ENCODE measurements at places on chromosomes 4 and X. TPM values are rescaled to one million over a fixed set of nuclear protein-coding genes. Genes with fewer than 3 reads are reported as not detected.

DNA sequence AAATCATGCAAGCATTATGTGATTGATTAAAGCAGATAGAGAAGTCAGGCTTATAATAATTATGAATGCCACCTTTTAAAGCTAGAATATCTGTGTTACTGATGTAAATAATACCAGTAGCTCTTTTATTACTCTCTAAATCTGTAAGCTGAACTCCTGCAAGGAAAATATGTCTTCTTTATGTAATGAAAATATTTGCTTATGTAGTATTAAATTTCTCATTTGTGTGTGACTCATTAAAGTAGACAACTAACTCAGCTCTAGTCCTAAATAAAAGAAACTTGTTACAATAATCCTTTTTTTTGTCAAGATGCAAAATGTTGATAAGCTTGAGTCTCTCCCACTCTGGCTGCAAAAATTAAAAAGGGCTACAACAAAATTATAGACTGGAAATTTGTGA, 137.7 kb upstream of the FAT1 start:
- no peak for DNase-seq

DNA sequence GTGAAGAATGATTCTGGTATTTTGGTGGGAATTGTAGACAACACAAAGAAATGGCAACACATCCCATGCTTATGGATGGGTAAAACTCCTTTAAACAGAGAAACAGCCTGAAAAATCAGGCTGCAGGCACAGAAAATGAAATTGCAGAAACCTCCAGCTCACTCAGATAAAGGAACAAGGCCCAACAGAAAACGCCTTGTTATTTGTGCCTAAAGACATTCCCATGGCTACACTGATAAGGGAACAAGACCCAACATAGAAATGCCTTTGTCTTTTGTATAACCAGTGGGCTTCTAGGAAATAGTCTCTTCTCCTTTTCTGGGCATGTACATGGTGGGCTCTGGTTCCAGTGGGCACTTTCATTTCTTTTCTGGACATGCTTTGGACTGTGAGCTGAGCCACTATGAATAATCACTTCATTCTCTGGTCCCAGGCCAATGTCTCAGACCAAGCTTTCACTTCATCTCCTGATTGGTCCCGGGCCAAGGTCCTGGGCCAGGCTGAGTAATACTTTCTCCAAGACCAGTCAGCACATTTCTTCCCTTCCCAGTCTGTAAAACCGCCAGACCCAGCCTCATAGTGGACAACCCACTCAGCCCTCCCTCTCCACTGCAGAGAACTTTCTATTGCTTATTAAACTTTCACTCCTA, 160.5 kb downstream of the TBX22 start:
- no peak for DNase-seq

DNA sequence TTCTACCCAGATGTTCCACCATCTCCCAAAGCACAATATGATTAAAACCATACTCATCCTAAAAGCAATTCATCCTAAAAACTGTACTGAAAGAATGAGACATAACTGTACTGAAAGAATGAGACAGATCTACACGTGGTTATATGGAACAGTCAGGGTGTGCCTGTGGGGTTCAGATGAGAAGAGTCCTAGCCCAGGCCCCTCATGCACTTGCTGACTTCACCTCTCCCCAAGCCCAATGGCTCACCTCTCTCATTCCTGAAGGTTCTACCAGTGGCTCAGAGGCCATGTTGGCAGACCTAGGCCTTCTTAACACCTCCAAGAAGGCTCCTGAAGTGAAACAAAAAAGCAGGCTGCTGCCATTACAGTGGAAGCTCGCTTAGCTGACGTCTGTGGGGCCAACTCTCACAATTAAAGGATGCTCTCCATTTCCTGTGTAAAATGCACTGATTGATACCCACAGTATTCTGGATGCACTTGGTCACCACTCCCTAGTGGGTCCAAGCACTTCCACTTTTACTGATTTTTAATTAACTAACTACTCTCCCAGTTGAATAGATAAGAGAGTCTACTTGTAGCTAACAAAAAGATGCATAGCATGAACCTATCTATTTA, 3.8 kb downstream of the PLAC1 start:
- no peak for DNase-seq

DNA sequence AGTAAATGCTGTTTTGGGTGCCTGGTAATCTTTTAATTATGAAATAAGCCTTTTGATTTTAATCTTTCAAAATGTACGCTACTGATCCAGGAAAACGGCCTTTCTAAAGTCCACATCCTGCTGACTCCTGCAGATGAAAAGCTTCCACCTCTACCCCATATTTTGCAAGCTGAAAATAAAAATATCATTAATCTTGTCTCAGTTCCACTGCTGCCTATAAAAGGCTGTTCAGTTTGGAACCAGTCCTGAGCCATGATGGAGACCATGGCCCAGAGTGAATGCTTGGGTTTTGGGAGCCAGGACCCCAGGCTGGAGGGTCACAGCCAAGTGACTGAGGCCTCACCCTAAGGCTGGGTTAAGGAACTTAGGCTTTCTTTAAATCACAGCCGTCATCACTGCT, 110.8 kb downstream of the AFF1 start:
- DNase-seq, result no peak

GRCh38 chr4:113958766-113959538, 20.5 kb downstream of the ARSJ start:
- no peak for DNase-seq

DNA sequence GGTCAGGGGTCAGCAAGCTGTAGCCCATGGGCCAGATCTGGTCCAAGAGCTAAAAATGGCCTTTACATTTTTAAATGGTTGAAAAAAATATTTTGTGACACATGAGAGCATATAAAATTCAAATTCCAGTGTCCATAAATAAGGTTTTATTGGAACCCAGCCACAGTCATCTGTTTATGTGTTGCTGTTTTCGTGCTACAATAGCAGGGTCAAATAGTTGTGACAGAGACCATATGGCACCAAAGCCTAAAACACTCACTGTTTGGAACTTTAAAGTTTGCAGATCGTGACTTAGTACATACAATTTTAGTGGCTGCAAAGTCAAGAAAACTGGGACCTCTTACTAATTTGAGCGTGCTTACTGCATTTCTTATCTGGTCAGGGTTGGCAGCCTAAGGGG, 29.2 kb downstream of the LAMP2 start:
- no peak for DNase-seq

- no peak for DNase-seq
Measured at GRCh38 chrX:75067931-75068330, 88.2 kb downstream of the ABCB7 start.

DNA sequence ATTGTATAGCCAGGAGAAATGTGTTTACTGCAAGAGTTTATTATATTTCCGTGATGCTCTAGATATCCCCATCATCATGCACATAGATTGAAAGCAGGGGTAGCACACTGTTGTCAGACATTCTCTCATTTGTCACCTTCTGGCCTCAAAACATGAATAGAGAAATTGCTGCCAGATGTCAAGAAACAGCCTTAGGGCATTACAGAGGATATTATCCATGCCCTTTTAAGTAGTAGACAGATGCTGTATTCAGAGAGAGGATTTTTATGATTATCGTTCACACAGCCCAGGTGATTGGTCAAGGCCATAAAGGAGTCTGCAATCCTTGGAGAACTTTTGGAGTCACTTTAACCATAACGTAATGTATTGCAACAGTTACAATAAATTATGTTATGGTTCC, 1961.5 kb upstream of the TENM3 start:
- no peak for DNase-seq

DNA sequence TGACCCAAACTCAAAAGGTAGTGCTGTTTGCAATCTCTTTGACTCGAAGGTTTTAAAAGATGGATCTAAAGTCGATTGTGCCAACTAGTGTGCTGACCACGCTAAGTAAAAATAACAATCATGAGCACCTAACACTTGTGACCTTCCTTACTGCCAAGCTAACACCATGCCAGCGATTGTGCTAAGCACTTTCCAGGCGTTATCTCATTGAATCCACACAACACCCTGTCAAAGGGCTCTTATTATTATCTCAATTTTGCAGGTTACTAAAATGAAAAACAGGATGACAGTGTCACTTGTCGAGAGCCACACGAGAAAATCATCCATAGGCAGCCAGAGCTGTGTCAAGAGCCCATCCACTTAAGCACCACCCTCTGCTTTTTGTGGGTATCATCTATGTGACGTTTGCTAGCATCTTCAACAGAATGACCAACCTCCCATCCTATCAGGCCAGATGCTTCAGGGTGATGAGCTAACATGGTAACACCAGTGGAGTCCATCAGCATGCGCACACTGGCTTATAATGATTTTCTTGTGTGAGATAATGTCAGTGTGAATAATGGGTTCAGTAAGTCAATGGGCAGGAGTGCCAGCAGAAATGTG, 893 bp upstream of the GAB3 start:
- no peak for DNase-seq

DNA sequence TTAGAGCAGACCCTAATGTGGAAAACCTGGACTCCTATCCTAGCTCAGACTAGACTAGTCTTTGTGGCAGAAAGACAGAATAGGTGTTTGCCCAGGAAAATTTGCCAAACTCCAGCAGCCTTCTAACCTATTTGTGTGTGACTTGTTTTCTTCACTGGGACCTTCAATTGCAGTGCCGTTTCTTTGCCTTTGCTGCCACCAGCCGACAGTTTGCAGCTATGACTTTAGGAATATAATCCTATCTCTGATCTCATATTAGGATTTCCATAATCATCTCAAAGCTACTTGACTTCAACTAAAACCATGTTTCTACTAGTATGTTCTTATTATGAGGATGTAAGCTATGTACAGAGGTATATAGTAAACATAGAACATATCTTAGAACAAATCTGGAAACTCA, 60.2 kb upstream of the PGAM4 start:
- no peak for DNase-seq

MND1 gene
- 29.1 TPM for total RNA-seq

- no peak for DNase-seq
Measured at GRCh38 chr4:38489924-38490639, 173.9 kb upstream of the KLF3 start.

DNA sequence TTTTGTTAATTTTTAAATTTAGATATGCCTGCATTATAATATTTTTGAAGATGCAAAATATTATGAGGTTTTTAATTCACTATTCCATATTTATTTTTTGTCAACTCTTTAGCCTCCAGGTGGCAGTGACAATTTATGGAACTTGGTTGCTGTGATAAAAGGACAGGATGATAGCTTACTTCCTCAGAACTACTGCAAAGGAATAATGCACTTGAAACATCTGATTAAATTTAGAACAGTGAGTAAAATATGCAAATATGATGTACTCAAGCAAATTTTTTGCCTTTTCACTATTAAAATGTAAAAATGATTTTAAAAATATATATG, 45.1 kb downstream of the SPATA4 start:
- no peak for DNase-seq

FGD1 gene
- 0.06 TPM for total RNA-seq

LGI2 gene
- not detected for total RNA-seq

DNA sequence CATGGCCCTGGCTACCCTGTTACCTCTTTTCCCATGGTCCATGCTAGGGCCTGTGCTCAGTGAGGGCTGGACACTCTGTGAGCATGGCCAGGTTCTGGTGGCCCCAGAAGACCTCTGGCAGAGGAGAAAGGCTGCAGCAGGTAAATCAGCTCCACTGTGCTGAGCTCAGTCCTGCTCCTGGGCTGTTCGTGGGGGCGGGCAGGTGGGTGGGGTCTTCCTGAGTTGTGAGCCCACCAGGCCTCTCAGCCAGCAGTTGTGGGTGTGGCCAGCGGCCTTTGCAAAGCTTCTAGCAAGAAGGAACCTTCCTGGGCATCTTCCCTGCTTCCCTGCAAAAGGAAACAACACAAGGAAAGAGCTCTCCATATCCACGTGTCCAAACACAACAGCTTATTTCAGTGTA, 85.3 kb upstream of the STX18 start:
- no peak for DNase-seq

DNA sequence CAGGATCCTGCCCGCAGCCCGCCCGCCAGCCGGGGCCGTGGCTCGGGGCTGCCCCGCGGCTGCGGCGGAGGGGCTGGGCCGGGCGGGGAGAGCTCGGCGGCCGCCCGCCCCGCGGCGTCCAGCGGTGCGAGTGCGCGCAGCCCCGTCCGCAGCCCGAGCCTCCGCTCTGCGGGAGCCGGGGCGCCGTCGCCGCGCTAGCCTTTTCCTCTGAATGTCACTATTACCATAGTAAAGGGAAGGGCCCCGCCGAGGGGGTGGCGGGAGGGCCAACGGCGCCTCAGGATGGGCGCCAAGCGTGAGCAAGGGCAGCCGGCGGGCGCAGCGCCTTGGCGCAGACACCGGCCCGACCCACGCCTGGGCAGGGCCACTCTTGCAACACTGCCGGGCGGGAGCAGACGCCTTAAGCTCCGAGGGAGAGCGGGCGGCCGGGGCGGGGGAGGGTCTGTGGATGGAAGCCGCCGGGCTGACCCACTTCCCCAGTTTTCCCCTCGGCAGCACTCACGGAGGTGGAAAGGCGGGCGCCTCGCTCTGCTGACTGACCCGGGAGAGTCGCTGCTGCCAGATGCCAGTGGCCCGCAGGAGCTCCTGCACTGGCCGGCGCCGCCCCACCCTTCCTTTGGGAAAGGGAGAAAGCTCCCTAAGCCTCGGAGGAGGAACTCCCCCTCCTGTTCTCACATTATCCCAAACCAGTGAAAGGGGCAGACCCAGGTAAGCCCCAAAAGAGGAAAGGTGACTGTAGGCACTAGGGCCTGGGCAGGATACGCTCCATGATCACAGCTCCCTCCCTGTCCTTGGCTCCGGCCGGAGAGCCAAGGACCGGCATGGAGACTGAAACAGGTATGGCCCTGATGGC, 329.4 kb downstream of the HNRNPD start:
- peak; percentile 31 for DNase-seq

SLC9A7 gene
- total RNA-seq, result 3.9 TPM

GRCh38 chr4:158775091-158775651, 6.3 kb downstream of the FNIP2 start:
- DNase-seq, result no peak

DNA sequence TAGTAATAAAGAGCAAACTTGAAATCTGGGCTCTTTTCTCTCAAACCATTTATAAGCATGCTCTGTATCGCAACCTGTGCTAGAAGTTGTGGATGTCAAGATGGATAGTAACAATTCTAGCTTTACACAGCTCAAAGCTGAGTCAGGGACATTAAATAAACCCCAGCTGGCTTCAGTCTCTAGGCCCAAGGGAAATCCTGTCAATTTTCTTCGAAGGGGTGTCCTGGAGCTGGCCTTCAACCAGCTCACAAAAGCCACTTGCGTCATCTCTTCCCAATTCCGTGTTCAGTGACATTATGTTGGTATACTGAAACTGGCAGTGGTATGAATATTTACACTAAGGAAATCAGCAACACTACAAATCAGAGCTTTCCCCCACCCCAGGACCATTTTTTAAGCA, 89.8 kb upstream of the PRKG2 start:
- no peak for DNase-seq

DYNLT3 gene
- total RNA-seq, result 27.5 TPM

TDO2 gene
- not detected for total RNA-seq

GRCh38 chrX:15864629-15865028, 10.0 kb upstream of the AP1S2 start:
- no peak for DNase-seq

- DNase-seq, result no peak
Measured at GRCh38 chr4:112318239-112319142, 21.3 kb downstream of the ALPK1 start.

All from activated naive CD8-positive, alpha-beta T cell treated with anti-CD3 and anti-CD28 coated beads, Interleukin-2, amount 10 ng/mL, durations not matched to agents 7 days and 5 days (primary cell).